ENCODE measurements at places on chromosomes 13 and 19.

GRCh38 chr13:100443998-100444328, 144.6 kb downstream of the GGACT start:
- DNase-seq, result no peak

GRCh38 chr19:51338563-51339312, 3.2 kb downstream of the VSIG10L start:
- no peak for DNase-seq

DNA sequence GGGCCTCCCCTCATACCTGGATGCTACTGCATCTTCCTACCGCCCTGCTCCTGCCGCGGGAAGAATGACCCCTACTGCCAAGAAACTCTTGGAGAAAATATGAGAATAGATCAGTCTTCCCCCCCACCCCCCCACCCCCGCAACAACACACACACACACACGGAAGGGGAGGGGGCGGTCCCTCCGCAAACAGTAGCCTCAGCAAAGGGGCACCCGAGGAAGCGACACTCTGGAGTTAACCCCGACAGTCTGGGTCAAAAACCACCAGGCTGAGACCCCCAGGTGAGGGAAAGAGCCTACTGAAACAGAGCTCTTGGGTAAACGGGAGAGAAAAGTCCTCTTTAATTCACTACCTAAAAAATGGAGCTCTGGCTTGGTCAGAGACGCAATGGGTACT, 1.2 kb downstream of the MED26 start:
- DNase-seq, result no peak

DNA sequence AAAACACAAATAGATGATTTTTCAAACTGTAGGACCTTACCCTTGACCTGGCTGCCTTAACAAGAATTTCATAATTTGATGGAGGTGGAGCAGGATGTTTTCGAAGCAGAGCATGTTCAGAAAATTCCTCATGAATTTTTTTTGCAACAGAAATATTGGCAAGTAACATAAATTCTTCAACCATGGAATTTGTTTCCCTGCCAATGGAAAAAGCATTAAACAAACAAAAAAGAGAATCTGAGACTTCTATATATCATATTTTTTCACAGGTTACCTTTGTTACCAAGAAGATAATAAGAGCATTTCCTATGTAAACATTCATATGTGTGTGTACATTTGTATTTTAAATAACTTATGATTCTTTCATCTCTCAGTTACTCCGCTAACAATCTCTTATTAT, 18.3 kb downstream of the DIS3 start:
- DNase-seq, result no peak

DNA sequence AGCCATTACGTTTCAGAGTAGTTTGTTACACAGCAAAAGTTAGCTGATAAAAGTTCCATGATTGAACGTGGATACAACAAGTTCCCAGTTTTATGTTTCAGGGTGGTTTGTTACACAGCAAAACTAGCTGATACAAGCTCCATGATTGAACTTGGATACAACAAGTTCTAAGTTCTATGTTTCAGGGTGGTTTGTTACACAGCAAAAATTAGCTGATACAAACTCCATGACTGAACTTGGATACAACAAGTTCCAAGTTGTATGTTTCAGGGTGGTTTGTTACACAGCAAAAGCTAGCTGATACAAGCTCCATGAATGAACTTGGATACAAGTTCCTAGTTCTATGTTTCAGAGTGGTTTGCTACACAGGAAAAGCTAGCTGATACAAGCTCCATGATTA, 47.6 kb downstream of the INSR start:
- DNase-seq, result no peak

DNA sequence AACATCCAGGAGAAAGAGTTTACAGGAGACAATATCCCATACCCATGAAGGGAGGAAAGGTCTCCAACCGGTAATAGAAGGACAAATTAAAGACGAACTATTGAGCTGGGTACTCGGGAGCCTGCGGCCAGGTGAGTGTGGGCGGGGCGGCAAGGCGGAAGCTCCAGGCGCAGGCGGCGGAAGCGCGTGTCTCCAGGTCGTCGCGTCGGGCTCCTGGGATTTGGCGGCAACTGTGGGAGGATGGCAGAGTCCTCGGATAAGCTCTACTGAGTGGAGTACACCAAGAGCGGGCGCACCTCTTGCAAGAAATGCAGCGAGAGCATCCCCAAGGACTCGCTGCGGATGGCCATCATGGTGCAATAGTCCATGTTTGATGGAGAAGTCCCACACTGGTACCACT, 21.6 kb upstream of the ANKRD10 start:
- DNase-seq, result no peak

DNA sequence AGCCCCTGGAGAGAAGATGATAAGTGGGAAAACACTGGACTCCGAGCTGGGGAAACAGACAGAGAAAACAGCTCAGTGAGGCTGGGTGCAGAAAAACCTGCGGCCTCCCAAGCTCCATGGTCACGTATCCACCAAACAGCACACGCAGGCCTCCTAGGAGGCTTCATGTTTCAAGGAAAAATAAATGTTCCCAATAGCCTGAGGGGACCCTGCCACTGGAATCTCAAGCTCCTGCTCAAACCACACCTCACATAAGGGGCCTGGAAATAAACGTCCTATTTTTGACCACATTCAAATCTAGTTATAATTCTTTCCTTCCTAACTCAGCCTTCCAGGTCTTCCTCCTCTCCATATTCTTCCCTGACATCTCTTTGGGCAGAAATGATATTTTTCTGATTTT, 225.7 kb downstream of the ABCC4 start:
- DNase-seq, result no peak

GRCh38 chr19:2253106-2254063, 2.8 kb downstream of the JSRP1 start:
- DNase-seq, result no peak

DNA sequence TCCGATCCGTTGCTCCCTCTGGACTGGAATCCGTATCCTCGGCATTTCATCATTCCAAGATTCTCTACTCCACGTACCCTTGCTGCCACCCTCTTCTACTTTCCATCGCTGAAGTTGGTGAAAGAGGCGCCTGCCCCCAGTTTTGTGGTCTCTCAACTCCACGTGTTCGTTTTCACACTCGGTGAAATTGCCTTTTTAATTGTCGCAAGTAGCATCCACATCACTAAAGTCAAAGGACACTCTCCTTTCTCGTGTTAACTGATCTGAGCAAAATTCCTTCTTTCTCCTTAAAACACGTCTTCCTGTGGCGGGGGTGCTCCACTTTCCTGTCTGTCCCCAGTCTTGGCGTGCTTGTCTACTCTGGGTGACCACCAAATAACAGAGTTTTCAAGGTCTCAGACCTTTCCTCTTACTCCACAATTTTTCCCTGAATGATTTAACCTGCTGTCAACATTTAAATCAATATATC, 1.1 kb upstream of the TMTC4 start:
- DNase-seq, result no peak

DNA sequence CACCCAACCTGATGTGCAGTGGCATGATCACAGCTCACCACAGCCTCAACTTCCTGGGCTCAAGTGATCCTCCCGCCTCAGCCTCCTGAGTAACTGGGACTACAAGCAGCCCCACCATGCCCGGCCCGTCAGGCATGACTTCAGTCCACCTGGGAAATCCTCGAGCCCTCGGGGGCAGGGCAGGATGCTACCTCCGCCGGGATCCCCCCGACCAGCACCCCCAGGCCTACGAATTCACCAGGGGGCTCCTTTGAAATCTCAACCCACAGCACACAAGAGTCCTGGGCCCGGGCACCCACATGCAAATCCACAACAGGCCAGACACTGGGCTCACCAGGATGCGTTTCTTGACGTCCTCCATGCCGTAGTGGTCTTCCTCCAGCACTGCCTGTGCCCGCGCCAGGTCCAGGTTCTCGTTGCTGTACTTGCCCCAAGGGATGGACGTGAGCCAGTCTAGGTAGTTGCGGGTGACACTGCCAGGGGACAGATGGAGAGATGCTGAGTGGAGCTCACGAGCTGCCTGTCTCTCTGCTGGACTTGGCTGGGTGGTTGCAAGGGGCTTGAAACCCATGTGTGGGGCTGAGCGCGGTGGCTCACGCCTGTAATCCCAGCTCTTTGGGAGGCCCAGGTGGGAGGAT, 10.5 kb downstream of the RPL36 start:
- DNase-seq, result no peak

- no peak for DNase-seq
Measured at GRCh38 chr19:17236811-17237543, 8.7 kb downstream of the NR2F6 start.

DNA sequence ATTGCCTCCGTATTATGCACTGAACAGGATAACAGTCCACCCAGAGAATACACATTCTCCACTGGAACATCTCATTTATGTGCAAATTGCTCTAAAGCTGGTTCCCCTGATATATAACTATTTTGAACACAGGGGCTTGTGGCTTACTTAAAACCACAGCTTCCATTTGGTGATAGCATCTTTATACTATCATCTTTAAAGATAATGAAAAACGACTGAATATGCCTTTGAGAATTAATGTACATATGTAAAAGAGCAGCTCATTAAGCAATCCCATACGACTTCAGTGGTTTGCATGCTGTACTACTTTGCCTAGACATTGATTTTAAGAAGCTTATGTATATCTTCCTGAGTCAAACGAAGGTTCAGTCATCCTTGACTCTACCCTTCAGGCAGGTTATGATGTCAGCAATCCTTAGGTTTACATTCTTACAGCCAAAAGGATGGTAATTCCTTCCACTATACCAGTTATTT, 40.8 kb downstream of the BRD4 start:
- DNase-seq, result peak; percentile 50

DNA sequence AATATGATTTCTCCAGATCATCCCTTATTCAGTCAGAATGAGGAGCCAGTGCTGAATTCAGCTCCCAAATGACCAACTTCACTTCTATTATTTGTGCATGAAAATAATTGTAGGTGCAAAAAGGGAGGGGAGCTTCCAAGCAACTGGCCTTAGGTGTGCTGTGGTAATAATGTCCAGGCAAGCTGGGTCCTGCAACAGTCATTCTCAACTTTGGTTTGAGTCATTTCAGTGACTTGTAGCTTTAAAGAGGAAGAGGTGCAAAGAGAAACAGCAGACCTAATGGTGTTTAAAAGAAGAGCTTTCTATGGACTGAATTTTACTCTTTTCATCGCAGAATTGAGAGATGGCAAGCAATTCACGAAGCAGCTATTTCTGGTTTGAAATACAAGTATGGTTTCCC, 29.2 kb upstream of the FGF9 start:
- DNase-seq, result no peak

- no peak for DNase-seq
Measured at GRCh38 chr13:80955501-80955900, 614.6 kb upstream of the SPRY2 start.

DNA sequence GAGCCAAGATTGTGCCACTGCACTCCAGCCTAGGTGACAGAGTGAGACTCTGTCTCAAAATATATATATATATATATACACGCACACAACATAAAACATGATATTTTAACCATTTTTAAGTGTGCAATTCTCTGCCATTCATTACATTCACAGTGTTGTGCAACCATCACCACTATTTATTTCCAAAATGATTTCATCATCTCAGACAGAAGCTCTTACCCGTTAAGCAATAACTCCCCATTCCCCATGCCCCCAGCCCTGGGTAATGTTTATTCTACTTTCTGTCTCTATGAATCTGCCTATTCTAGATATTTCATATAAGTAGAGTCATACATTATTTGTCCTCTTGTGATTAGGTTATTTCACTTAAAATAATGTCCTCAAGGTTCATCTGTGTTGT, 20.3 kb downstream of the WDR88 start:
- DNase-seq, result no peak

DNA sequence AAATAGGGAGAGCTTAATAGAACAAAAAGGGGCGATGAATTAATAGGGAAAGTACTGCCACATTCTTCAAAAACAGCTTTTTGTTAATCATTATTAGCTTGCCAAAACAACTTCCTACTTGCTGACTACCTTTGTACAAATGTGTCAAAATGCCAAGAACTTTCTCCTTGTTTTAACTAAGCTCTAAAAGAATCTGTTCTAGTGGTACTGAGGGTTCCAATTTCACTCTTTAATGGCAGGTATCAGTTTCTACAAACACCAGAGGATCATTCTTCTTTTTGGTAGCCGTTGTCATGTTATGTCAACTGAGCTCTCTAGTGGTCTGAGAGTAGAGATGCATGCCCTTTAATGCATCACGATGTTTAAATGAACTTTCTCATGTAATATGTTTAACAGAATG, 29.4 kb upstream of the FBXL3 start:
- no peak for DNase-seq

- no peak for DNase-seq
Measured at GRCh38 chr13:60347174-60347573, 49.8 kb upstream of the TDRD3 start.

DNA sequence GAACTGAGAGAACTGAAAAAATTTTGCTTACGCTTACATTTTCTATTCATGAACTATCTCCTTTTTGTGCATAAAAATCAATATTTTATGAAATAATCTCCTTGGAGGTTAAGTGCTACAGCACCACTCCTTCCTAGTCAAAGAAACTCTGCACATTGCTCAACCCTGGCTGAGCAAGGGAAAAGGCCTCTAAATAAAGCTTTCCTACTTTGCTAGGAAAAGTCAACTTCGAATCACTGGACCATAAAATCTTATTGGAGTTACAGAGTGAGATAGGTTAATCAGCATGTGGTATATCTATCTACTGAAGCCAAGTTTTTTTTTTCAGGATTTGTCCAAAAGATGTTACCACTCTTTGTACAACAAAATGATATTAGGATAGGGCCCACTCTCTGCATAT, 57.5 kb upstream of the HMGB1 start:
- DNase-seq, result no peak

GRCh38 chr13:48221686-48222187, 11.3 kb upstream of the ITM2B start:
- no peak for DNase-seq

DNA sequence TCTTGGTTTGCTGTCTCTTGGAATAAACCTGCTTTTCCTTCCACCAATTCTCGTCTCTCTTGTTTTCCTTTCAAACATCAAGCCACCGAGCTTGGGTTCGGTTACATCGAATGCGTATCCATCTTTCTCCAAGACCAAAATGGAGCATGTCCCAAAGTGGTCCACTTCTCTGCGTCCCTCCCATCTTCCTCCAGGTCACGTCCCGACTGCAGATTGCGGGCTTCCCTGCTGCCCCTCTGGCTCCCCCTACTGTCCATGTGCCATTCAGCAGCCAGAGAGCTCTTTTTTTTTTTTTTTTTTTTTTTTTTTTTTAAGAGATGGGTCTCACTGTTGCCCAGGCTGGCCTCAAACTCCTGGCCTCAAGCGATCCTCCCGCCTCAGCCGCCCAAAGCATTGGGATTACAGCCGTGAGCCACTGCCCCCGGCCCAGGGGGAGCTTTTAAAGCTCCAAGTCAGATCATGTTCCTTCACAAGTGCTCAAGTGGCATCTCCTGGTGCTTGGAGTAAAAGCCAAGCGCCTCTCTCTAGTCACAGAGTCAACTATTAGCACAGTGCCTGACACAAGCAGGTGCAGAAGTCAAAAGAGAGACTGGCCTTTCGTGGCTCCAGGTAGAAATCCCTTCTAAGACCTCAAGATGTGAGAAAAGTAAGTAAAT, 10.0 kb downstream of the COL5A3 start:
- no peak for DNase-seq

DNA sequence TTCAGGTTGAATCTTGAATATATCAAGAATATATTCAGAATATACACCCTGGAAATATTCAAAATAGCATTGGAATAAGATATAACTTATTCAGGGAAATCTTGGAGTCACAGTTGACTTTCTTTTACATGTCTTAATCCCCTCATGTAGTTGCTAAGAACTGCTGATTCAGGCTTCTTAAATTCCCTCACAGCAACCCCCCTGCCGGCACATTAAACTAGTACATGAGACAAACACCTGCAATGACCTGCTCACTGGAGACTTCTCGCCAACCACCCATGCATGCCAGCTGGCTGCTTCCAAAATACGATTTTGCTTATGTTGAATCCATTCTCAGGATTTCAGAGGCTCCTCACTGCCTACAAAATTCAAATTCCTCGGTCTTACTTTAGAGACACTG, 997.1 kb downstream of the EFNB2 start:
- DNase-seq, result no peak

- no peak for DNase-seq
Measured at GRCh38 chr13:42788601-42789000, 7.2 kb downstream of the FAM216B start.
